Neural crest cell (in vitro differentiated cells): ENCODE measurements at places on chromosomes 6 and 20. TPM values are rescaled to one million over a fixed set of nuclear protein-coding genes. Genes with fewer than 3 reads are reported as not detected.

PSORS1C2 gene
- total RNA-seq: not detected in 2 replicates

- DNase-seq: no peak
Measured at GRCh38 chr20:39630215-39630908, 668.2 kb downstream of the DHX35 start.

PTCRA gene
- total RNA-seq: not detected in 2 replicates

SMLR1 gene
- not detected in 2 replicates for total RNA-seq

DNA sequence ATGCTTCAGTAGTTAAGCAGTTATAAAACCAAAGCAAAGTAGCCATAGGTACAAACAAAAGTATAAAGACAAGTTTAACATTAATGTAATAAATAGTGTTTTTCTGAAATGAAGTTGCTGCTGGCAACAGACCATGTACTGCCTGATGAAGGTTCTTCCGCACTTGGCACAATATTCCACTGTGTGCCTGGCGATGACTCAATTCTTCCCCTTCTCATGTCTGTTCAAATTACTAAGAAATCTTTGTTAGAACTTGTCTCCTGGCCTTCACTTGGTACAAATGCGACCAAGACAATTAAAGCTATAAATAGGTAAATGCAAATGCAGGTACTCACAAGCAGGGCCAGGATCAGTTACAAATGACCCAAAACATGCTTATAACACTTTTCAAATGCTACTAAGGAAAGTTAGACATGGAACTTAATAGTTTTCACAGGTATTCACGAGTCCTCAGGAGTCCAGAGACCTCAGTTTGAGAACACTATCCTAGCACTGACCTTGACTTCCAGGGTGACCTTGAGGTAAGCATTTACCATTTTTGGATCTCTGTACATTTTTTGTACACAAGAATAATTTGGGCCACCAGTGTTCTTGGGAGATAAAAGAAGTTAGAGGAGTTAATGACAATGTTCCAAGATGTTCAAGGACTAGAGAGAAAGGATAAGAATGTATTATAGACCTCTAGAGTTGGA is 8.1 kb upstream of the DDR1 start:
- DNase-seq: no peak

DNA sequence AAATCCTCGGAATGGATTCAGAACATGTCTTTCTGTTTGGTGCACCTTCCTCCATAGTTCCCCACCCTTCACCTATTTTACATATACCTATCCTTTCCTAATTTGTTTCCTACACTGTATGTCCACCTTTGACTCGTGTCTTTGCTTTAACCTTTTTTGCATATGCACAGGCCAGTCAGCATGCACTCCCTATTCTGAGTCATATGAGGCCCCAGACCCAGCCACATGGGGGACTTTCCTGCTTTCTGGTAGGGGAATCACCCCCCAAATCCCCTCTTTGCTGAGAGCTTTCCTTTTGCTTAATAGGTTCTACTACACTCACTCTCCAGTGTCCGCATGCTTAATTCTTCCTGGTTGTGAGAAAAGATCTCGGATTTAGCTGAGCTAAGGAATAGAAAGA is 393.8 kb upstream of the IMPG1 start:
- DNase-seq: no peak

WFDC10B gene
- total RNA-seq: not detected in 2 replicates

SPATS1 gene
- total RNA-seq: not detected in 2 replicates

CCN6 gene
- not detected in 2 replicates for total RNA-seq

GRCh38 chr20:10761232-10761631 is 87.4 kb upstream of the JAG1 start:
- DNase-seq: no peak

ADGB gene
- not detected in 2 replicates for total RNA-seq

DNA sequence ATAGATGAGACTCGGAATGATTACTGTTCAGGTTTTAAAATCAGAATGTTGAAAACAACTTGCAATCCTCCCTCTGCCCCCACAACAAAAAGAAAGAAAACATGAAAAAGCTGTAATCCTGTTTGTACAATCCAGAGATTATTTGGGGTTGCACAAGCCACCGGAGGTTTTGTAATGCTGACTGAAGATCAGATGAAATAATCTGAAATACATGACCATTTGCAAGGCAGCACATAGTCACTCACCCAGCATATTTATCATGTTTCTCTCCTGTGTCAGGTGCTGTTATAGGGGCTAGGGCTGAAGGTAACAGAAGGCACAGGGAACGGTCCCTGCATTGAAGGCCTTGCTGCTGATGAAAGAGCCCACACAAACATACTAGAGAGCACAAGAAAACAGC is 85.3 kb downstream of the SIM1 start:
- DNase-seq: no peak

DNA sequence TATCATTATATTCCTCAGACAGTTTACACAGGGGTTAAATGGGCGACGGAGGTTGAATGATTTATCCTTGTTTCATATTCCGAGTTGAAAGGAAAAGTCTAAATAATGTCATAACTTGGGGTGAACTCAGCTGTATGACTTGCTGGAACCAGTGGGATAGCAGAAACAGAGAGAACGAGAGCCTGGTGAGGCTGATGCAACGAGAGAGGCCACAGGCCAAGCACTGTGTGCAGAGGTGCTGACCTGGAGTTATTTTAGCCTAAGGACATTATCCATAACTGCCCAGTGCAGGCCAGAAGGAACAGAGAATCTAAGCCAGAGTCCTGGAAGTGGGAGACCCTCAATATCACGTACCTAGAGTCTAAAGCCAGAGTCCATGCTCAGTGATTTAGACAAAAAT is 394.9 kb downstream of the MAFB start:
- DNase-seq: no peak

- DNase-seq: no peak
Measured at GRCh38 chr20:37398750-37399621, 53.0 kb downstream of the SRC start.

DNA sequence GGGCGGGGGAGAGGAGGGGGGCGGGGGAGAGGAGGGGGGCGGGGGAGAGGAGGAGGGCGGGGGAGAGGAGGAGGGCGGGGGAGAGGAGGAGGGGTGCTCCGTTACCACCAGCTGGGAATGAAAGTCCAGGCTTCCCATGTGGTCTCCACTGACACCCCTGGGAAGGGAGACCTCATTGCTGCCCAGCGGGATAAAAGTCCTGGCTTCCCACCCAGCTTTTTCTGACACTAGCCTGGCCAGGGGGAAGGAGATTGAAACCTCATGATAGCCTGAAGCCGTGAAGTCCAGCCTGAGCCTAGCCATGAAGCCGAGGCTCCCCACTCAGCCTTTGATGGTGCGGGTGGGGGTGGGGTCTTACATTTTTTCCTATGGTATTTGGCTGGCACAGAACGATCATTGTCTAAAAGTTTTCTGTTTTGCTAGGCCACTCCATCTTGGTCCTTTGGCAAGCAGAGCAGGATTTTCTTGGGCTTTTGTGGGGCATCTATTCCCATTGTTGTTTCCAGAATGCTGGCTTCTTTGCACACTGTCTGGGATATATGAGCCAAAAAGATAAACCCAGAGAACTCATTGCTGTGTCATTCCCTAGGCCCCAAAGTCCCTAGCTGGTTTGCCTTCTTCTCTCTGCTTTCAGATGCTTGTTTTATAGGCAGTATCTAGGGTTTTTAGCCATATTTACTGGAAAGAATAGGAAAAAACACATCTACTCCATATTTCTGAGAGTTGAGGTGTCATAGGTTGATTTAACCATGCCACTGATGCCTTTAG is 67.9 kb upstream of the RNF24 start:
- peak; percentile 20 for DNase-seq

GRCh38 chr6:143279385-143279784 is 171.1 kb downstream of the ADAT2 start:
- DNase-seq: no peak

DNA sequence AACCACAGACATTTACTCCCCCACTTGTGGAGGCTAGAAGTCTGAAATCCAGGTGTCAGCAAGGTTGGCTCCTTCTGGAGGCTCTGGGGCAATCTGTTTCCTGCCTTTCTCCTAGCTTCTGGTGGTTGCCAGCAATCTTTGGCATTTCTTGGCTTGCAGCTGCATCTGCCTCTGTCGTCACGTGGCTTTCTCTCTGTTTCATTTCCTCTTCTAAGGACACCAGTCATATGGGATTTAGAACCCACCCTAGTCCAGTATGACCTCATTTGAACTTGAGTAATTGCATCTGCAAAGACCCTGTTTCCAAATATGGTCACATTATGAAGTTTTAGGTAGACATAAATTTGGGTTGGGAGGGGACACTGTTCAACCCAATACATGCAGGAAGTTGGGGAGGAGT is 56.2 kb upstream of the EPB41L1 start:
- no peak for DNase-seq

TP53TG5 gene
- not detected in 2 replicates for total RNA-seq

DNA sequence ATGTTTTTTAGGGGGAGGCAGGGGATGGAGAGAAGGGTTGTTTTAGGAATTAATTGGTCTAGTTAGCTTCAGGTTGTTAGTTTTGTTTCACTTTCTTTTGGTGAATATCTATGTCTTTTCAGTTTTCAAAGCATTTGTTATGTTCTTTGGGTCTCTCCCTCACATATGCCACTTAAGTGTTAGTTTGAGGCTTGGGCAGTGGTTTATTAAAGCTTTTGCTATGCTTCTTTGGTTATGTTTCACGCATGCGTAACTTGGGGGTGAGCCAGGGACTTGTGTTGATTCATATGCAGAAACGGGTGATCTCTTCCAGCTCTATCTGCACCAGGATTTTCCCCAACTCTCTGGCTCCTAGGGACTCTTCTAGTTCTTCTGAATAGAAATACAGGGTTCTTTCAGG is 11.4 kb upstream of the MMS22L start:
- DNase-seq: no peak
